ENCODE measurements at places on chromosomes 1 and 21. TPM values are rescaled to one million over a fixed set of nuclear protein-coding genes. Genes with fewer than 3 reads are reported as not detected.
A peak's percentile ranks its signal among the peaks of the same experiment; 100 is the strongest.

- no peak overlapping the region for H3K4me3 ChIP-seq
- no peak for DNase-seq
- no peak overlapping the region for H3K27ac ChIP-seq
- no peaks in the 10 kb centered on the region for H3K4me1 ChIP-seq
- peaks cover 65% of the 10 kb centered on the region for H3K27me3 ChIP-seq
- no peaks in the 10 kb centered on the region for H3K36me3 ChIP-seq
Observed at GRCh38 chr1:206098242-206098919, 18.8 kb downstream of the AVPR1B start.

DNA sequence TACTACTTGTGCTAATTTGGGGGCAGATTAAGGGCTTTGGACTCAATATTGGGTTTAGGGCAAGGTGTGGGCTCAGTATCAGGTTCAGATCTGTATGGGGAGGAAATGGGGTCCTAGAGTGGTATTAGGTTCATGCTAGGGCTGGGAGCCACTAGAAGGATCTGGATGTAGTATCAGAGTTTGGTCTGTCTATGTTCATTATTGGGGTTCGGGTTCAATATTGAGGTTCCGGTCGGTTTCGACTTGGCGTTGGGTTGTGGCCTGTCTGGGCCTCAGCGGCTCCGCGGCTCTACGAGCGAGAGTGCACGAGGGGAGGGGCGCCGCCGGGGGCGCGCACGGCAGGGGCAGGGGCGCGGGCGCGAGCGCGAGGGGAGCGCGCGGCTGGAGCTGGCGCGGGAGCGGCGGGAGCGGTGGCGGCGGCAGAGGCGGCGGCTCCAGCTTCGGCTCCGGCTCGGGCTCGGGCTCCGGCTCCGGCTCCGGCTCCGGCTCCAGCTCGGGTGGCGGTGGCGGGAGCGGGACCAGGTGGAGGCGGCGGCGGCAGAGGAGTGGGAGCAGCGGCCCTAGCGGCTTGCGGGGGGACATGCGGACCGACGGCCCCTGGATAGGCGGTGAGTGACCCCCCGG lies at the start of gene PTPRF:
PTPRF (plus strand) TSS at position 401 of the 624 bp plus-strand sequence. CDS start 14,193 bp downstream, outside the sequence.
- peaks cover 15% of the 10 kb centered on the region for H3K4me1 ChIP-seq
- DNase-seq: peak; percentile 80
- H3K27ac ChIP-seq: peak within 1 kb of the TSS; percentile 71
- H3K27me3 ChIP-seq: peaks cover 47% of the 10 kb centered on the region

DNA sequence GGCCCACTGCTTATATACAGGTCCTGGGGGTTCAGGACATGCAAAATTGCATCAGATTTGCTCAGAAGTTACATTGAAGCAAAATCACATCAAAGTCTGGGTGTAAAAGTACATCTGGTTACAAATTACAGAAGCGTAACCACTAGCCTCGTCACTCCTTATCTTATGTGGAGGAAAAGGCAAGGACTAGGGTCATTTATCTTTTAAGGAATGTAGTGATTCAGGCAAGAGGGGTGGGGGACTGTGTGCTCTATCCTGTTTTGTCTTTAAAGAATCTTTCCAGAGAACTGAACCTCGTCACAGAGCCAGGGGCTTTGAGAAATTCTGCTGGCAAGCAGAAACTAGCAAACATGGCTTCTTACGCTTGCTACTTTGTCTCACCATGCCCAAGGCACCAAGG lies 61.1 kb upstream of the RAB4A start:
- DNase-seq: no peak
- H3K4me1 ChIP-seq: peaks cover 10% of the 10 kb centered on the region

S100A1 gene
- not detected for total RNA-seq

JAM2 gene
- total RNA-seq: 0.33 TPM

DNA sequence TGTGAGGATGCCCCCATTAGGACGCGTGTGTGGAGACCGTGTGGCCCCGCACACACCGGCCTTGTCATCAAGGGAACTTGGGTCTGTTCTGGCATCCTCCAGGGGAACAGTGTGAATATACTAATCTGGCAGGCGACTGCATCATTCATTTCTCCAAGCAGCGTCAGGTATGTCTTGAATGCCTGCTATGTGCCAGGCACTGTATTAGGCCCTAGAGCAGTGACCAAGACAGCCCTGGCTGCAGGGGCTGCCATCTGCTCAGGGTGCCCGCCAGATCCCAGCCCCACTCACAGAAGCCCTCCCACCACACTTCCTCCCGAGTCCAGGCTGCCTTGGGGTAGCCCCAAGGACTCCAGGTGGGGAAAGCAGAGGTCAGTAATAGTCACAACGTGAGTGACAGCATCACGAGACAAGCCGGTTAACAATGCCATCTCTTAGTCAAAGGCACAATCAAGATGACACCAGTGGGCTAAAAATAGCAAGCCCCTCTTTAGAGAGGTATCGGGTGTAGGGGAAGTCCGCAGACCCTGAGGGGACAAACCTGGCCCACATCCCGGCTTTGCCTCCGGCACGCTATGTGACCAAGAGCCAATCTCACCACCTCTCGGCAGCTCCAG lies 7.5 kb upstream of the LAPTM5 start:
- H3K27me3 ChIP-seq: no peaks in the 10 kb centered on the region
- no peaks in the 10 kb centered on the region for H3K36me3 ChIP-seq
- peak overlapping the region; percentile 88 for H3K27ac ChIP-seq
- peaks cover 66% of the 10 kb centered on the region for H3K4me1 ChIP-seq
- H3K4me3 ChIP-seq: no peak overlapping the region

DNA sequence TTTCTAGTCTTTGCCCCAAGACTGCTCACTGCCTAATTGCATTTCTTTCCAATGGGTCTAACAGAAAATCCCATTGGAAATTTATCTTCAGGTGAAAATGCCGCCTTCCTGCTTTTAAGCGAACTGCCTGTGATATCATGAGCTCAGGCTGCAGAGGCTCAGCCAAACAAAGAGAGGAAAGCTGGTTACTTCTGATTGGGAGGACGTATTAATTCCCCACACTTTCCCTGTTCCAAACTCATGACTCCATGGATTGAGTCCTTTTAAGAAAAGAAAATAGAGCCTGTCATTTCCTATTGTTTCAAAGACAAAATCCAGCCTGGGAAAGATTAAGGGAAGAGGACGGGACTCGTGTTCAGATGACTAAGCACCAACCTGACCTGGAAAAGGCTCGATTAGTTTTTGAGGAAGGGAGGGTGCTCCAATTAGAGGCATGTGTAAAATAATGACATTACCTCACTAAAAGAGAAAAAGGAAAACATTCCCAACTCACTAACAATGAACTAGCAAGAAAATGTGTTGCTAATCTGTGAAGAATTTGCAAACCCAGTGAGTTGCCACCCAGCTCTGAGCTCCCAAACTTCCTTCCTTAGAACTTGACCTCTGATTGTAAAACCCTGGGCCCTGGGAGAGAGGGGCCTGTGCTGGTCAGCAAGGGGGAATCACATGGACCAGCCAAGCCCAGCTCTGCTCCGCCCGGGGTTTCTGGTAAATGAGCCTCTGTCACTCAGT lies 61.2 kb downstream of the TCP10L start:
- H3K27me3 ChIP-seq: no peaks in the 10 kb centered on the region
- no peaks in the 10 kb centered on the region for H3K36me3 ChIP-seq
- DNase-seq: no peak
- no peaks in the 10 kb centered on the region for H3K4me1 ChIP-seq

GRCh38 chr21:33157303-33157702 lies 72.4 kb upstream of the IFNAR2 start:
- DNase-seq: no peak
- H3K27ac ChIP-seq: no peak overlapping the region
- no peaks in the 10 kb centered on the region for H3K36me3 ChIP-seq
- H3K27me3 ChIP-seq: peaks cover 29% of the 10 kb centered on the region

GRCh38 chr1:113813218-113813617 lies 942 bp upstream of the RSBN1 start:
- H3K27me3 ChIP-seq: no peaks in the 10 kb centered on the region
- H3K4me3 ChIP-seq: peak overlapping the region; percentile 58
- H3K36me3 ChIP-seq: peaks cover 40% of the 10 kb centered on the region

Measured in activated CD4-positive, alpha-beta T cell treated with anti-CD3 and anti-CD28 coated beads, Interleukin-2, amount 10 ng/mL, durations not matched to agents 24 days and 14 days (primary cell).